Omental fat pad (tissue), 4 donors: ENCODE measurements at places on chromosomes 12 and 14. TPM values are rescaled to one million over a fixed set of nuclear protein-coding genes. Genes with fewer than 3 reads are reported as not detected.

The DEPDC4 gene
- total RNA-seq = not detected

- no peak for DNase-seq
Observed at GRCh38 chr12:115223322-115223721, 539.3 kb upstream of the TBX3 start.

GRCh38 chr12:104456417-104456949 is at the start of gene CHST11:
TSS of gene CHST11 (plus strand) at chr12:104456948.
- DNase-seq = no peak

GRCh38 chr12:57890191-57891115 is 43.9 kb upstream of the CTDSP2 start:
- DNase-seq = no peak

GRCh38 chr12:2642896-2643425 is 151.8 kb upstream of the FKBP4 start:
- DNase-seq = no peak

DNA sequence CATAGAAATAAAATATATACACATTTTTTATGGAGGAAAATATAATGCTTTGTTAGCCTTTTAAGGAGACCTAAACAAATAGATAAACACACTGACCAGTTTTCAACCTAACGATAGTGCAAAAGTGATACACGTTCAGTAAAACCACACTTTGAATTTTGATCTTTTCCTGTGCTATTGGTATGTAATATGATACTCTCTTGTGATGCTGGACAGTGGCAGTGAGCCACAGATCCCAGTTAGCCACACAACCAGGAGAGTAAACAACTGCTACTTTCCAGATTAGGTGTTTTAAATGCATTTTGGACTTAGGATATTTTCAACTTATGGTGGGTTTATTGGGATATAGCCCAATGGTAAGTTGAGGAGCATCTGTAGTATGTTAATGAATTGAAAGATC is 243.1 kb downstream of the ERC1 start:
- DNase-seq = no peak

The LUM gene
- 557 TPM for total RNA-seq

The GDF3 gene
- total RNA-seq = not detected

GRCh38 chr12:47821346-47821706 is 1.6 kb upstream of the HDAC7 start:
- DNase-seq = no peak

GRCh38 chr14:77248666-77249065 is 22.3 kb downstream of the NGB start:
- DNase-seq = no peak

The CSAD gene
- total RNA-seq = 118 TPM

- DNase-seq = no peak
Observed at GRCh38 chr14:49896966-49897365, 4.1 kb downstream of the ARF6 start.

The NIN gene
- 23.7 TPM for total RNA-seq

GRCh38 chr14:101118746-101119591 is 215.4 kb upstream of the RTL1 start:
- peak; percentile 18 for DNase-seq

DNA sequence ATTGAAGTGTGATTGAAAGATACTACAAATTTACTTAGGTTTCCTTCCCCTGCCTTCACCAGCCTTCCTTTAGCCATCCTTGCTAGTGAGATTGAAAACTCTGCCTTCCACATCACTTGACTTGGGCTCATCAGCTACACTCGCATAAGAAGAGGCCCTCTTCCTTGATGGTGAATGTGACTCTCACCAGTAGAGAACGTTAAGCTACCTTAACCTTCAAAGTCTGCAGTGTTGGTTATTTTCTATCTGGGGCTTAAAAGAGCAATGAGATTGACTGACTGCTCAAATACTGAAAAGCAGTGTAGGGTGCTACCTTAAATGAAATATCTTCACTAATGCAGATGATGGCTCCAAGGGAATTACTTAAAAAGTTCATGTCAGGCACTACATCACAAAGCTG is 271.8 kb downstream of the EGLN3 start:
- DNase-seq = no peak

DNA sequence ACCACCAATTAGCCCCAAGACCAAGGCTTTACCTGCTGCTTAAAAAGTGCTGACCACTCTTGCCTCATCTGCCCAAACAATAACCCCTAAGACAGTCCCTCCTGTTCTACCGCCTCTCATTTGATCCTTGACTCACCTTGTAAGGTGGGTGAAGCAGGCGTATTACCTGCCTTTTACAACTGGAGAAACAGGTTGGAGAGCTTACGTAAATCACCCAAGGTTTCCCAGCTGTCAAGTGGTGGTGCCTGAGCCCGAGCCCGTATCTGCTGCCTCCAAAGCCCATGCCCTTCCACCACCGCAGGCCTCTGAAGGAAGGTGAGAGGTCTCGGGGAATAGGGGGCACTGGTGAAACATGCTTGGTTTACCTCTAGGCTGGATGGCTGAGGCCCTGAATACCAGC is 36.6 kb downstream of the MAX start:
- no peak for DNase-seq

GRCh38 chr14:53596853-53597525 is 359.6 kb downstream of the BMP4 start:
- no peak for DNase-seq

GRCh38 chr12:78209846-78210505 is 379.3 kb downstream of the NAV3 start:
- DNase-seq = no peak
